Activated gamma-delta T cell treated with anti-CD3 and anti-CD28 coated beads, Interleukin-2, amount 50 U/mL, for 16 hours (primary cell): ENCODE measurements at places on chromosomes 2 and 18.

DNA sequence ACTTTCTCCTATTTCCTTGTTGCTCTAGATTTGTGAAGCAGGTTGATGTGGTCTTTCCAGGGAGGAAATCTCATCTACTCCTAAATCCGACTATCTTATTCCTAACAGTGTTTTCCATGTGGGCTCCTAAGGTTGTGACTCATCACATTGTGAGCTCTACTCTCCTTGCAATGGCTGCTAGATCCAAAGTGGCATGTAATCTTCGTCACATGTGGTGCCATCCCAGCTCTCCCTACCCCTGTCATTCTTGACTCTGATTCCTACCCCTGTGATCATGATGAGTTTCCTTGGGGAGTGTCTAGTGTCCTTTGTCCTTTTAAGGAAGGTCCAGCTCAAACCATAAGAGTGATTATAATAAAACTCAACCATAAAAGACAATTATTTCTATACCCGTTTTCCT is 47.3 kb upstream of the GULP1 start:
- no peak for DNase-seq

DNA sequence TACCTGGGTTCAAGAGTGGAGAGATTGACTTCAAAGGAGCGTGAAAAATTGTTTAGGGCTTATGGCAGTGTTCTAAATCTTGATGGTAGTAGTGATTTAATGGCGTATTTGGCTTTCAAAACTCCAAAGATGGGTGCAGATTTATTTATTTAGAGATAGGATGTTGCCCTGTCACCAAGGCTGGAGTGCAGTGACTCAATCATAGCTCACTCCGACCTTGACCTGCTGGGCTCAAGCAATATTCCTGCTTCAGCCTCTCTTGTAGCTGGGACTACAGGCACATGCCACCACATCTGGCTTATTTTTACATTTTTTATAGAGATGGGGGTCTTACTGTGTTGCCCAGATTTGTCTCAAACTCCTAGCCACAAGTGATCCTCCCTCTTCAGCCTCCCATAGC is 52.5 kb downstream of the FAM117B start:
- DNase-seq = no peak

DNA sequence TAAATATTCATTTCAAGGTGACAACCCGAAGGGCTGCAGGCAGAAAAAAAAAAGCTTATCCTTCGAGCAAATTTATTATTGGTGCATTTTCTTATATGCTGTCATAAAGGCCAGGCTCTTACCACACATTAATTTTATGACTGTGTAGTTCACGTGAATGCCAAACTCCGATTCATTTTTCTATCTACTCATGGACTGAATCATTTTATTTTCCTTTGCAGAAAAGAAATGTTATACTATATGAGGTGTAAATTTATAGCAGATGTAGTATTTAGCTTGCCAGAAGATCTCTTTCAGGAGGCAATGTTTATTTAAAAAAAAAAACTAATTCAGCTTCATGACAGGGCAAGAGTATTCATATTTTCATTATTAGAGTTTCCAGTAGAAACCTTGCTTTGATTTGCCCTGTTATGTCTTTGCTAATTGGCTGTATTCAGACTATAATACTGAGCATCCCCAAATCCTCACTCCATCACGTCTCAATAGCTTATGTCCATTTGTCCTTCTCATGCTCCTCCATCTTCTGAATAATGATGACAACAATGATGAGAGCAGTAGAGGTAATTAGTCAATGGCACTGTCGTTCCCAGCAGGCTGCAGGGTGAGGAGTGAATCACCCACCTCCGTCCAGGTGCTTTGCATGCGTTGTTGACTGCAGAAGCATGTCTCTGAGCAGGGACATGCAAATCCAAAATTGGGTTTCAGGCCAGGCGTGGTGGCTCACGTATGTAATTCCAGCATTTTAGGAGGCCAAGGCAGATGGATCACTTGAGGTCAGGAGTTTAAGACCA is 101.1 kb upstream of the RAB12 start:
- no peak for DNase-seq

GRCh38 chr2:159925975-159926374 is 128.0 kb upstream of the CD302 start:
- DNase-seq = no peak

DNA sequence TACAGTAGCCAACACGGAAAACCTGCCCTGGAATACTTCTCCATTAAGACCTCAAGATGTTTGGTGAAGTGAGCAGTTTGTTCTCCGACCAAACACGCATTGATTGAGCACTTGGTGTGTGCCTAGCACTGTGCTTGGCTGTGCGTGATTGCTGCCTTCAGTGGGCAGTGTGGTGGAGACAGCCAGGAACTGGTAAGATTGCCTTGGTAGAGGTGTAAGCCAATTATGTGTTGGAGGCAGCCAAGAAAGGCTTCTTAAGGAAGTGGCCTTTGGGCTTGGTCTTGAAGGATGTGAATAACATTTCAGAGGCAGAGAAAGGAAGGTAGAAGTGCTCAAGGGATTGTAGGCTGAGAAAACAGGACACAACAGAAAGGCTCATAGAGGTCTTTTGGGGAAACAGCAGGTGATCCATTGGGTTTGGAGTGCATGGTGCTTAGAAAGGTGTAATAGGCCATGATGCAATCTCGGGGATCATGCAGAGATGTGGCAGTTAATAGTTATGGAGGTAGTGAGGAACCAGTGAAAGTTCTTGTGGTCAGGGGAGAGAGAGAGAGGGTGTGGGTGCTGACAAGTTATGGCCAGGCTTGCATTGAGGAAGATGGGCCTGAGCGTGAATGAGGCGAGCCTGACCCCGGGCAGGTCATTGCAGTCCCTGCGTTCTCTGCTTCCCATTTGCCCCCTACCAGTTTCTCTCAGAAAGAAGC is 6.3 kb downstream of the B3GNT2 start:
- DNase-seq = no peak

GRCh38 chr2:223416815-223417610 is 185.1 kb downstream of the SCG2 start:
- DNase-seq = no peak

DNA sequence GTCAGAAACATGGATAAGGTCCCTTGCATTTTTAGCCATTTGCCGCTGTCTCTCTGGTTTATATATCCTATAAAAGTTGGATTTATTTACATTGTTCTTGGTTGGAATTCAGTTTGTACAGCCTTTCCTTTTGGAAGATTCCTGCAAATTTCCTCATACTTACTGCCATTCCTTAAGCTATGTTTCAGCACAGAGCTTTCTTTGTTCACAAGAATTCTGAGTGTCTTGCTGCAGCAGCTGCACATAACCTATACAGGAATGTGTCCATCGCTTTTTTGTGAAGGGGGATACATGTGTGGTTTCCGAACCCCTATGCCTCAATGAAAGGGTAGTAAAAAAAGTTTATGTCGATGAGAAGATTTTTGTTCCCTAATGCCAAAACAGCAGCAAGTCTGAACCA is 48.3 kb upstream of the CCDC68 start:
- no peak for DNase-seq

DNA sequence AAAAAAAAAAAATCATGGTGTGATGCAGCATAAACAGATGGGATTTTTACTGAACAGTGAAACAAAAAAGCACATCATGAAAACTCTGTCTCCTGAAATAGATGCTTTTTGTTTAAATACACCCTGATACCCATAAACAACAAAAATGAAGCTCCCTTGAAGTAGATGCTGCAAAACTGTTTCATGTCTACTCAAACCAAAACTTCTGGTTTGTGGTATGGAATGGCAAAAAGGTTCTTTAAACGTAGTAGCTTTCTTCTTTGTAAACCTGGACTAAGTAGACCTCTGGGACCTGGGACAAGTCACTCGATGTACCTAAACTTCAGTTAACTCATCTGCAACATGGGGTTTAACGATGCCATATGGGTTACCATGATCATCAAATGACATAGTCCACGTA is 64.4 kb upstream of the RAPH1 start:
- DNase-seq = no peak

GRCh38 chr18:34128436-34128835 is 96.3 kb downstream of the NOL4 start:
- no peak for DNase-seq

DNA sequence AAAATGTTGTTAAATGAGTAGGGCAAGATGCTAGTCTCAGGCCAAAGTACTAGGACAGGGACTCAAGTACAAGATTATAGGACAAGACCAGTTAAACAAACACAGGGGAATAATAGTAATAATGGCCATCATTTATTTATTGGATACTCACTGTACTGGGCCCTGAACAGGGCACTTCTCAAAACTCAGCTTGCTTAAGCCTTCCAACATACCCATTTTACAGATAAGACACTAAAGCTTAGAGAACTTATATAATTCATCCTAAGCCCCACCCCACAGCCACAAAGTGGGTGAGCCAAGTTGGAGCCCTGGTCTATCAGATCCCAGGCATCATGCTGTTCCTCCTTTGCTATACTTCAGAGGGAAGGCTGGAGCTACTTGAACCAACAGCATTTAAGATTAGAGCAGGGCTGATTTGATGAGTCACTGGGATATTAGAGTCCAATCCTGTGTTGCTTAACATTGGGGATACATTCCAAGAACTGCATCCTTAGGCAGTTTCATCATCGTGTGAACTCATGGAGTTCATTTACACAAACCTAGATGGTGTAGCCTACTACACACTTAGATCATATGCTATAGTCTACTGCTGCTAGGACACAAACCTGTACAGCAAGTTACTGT is 153.6 kb downstream of the MTCL1 start:
- no peak for DNase-seq

GRCh38 chr2:40346535-40347354 is 105.1 kb downstream of the SLC8A1 start:
- no peak for DNase-seq

- DNase-seq = no peak
These were observed 638.2 kb downstream of the FBXO15 start for GRCh38 chr18:73509460-73509859.

GRCh38 chr2:205505371-205505770 is 176.9 kb upstream of the NRP2 start:
- no peak for DNase-seq

DNA sequence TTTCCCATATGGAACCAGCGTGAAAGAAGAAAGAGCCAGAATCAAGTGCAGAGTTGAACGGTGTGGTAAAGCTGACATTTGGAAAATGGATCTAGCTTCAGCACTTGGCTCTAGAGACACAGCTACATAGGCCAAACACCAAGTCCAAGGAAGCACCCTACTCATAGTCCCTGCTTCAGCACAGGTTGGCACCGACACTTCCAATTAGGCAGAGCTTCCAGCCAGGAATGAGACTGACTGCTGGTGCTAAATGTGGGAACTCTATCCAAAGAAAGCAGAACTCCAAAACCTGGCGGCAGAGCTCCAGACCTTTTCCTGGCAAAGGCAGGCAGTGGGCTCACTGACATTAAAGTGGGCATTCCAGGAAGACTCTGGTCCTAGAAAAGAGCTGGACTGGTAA is 125.4 kb upstream of the CTNNA2 start:
- DNase-seq = no peak

GRCh38 chr2:25112113-25112512 is 56.3 kb downstream of the POMC start:
- no peak for DNase-seq

DNA sequence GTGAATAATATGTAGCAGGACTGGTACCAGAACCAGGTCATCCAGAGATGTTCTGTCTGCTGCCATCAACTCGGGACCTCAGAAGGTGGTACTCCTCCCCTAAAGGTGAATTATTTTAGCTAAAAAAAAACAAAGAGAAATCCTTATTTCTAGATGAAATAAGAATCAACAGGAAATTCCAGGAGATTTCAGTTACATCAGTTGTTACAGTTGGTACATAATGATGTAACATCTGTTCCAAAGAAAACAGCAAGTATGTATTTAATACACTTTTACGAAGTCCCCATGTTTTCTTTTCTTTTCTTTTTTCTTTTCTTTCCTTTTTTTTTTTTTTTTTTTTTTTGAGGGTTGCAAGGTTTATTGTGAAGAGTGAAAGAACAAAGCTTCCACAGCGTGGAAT is 33.6 kb upstream of the CD28 start:
- DNase-seq = no peak

DNA sequence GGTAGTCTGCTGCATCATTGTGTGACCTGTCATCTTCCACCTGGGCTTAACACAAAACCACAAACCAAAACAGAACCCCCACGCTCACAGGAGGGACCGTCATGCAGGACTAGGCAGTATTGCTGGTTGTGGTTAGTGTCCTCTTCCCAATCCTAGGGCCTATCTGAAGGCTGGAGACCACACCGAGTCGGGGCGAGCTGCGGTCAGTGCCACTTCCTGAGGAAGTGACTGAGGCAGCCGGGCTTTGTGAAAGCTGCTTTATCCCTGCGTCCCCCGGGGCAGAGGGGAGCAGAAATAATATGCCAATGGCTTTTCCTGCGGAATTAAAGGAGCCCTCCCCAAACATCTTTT is 22.9 kb downstream of the ZNF532 start:
- DNase-seq = no peak

DNA sequence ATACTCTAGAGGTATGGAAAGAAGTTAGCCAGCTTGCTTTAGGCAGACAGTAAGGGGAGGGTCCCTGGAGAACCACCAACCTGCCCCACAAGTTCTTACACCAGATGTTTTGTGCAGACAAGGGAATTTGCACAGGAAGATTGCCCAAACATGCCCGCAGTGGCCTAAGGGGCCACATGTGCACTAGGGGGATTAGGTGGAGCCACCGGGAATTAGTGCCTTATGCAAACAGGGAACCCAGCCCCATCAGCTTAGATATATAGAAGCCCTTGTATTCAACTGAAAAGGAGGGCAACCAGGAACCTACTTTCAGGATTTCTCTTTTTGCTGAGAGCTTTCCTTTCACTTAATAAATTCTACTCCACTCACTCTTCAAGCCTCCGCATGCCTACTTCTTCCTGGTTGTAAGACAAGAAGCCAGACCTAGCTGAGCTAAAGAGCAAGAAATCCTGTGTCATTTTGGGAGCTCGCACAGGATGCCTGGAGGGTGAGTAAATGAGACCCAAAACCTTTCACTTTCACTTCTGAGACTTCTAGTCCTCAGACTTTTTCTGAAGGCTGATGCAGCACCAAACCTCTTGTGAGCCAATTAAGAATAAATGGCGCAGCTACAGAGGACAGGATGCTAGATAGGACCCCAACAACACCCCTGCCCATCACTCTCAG is 146.3 kb downstream of the GCA start:
- DNase-seq = no peak

DNA sequence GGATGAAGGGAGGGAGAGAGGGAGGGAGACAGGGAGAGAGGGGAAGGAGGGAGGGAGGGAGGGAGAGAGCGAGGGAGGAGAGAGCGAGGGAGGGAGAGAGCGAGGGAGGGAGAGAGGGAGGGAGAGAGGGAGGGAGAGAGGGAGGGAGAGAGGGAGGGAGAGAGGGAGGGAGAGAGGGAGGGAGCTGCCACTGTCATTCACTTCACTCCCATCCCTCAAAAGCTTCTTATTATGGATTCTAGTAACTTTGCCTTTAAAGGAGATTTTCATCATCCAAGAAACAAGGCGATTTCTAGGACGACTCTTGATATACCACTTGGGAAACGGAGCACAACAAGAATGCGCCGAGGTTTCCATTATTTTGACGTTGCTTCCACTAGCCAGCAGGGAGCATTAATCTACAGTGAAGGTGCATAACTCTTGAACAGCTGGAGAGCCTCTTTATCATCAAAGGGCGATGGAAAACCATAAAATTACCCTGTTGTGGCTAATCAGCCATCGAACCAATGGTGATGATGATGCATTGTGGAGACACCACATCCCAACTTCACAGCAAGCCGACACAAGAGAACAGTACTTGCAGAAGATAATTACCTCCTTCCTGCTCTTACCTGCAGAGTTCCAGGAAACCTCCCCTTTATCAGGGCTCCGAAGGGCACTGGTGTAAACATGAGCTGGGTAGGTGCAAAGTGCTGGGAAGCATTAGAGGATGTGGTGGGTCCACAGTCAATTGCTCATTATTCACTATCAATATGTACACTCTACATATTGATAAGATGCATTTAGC is 130.5 kb downstream of the EIPR1 start:
- DNase-seq = no peak

GRCh38 chr18:7904529-7904928 is 337.4 kb downstream of the PTPRM start:
- no peak for DNase-seq
